Fibroblast of villous mesenchyme (primary cell): ENCODE measurements at places on chromosomes 3 and 15.

- no peak for DNase-seq
Observed at GRCh38 chr3:14853271-14853951, 34.6 kb downstream of the FGD5 start.

DNA sequence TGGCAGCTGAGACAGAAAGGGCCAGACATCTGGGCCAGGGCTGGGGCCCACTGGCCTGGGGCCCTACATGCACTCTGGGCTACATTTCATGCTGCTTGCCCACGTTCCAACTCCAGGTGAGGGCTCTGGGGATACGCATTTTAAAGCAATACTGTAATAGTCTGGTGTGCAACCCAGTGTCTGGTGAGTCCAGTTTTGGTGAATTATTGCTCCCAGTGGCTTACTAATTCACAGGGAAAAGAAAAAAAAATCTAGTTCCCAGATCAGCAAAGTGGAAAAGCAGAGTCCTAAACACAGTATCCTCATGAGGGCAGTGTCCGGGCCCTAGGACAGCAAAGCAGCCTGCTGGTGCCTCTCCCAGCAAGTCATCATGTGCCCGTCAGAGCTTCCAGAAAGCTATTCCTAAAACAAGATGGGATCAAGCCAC, 82.4 kb downstream of the CCNL1 start:
- DNase-seq: peak; percentile 68

GRCh38 chr15:58924327-58924726, 9.2 kb downstream of the SLTM start:
- peak; percentile 85 for DNase-seq

- no peak for DNase-seq
Observed at GRCh38 chr15:39260391-39260790, 320.5 kb upstream of the THBS1 start.
